NCI-H1417 treated with DMSO at 0.1 percent for 48 hours (cell line): ENCODE measurements at places on chromosomes 4 and X.

GRCh38 chr4:113147498-113148111 lies 98.2 kb downstream of the ANK2 start:
- no peak for DNase-seq

DNA sequence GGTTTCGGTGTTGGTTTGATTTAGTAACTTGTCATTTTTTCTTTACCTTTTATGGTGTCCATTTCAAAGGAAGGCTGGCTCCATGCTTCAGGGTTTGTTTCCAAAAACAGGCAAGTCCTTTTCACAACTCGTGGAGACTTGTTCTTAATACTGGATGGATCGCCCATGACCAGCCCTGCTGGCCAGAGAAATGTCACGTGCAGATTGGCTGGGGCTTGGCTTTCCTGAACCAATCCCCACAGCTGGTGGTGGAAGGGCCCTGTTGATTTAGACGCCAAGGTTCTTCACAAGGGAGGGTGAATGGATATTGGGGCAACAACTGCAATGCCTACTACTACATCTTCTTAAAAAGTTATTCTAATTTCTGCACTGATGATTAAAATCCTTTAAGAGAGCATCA lies 92.6 kb downstream of the SHROOM3 start:
- DNase-seq, result no peak

GRCh38 chr4:101005659-101006058 lies 341.7 kb downstream of the PPP3CA start:
- no peak for DNase-seq

- DNase-seq, result no peak
Observed at GRCh38 chrX:133527415-133527814, 112.1 kb upstream of the GPC4 start.

DNA sequence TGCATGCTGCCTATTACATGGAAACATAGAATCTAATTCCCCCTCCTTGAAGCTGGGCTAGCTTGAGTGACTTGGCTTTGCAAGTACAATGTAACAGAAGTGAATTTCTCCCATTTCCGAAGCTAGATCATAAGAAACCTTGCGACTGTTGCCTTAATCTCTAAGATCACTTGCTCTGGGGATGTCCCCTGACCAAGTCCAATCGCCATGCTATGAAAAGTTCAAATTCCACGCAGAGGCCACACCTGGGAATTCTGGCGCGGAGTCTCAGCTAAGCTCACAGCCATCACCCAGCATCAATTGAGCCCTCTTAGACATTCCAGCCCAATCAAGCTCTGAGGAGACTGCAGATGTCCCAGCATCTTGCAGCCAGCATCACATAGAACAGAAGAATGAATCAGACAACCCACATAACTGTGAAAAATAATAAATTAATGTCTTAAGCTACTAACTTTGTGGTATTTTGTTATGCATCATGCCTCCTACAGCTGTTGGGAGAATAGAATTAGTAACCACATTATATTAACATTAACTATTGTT lies 27.0 kb downstream of the GPM6A start:
- DNase-seq, result no peak

- DNase-seq, result no peak
Observed at GRCh38 chr4:149370002-149370401, 445.6 kb downstream of the IQCM start.

DNA sequence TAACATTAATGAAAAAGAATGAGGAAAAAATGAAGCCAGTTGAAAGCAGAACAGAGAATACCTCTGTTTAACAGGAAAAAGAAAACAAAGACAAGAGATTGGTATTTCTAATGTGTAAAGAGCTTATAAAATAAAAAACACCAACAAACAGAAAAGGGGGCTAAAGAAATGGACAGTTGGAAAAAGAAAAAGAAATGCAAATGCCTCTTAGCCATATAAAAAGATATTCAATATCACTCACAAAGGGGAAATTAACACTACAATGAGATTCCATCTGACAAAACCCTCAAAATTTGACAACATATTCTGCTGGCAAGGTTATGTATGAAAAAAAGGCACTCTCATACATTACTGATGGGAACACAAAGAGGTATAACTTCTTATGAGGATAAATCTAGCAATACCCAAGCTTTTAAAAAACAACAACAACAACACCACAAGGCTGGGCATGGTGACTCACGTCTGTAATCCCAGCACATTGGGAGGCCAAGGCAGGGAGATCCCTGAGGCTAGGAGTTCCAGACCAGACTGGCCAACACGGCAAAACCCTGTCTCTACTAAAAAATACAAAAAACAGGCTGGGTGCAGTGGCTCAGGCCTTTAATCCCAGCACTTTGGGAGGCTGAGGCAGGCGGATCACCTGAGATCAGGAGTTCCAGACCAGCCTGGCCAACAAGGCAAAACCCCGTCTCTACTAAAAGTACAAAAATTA lies 75.8 kb downstream of the FRYL start:
- no peak for DNase-seq
